ENCODE measurements at places on chromosomes 6 and 20. TPM values are rescaled to one million over a fixed set of nuclear protein-coding genes. Genes with fewer than 3 reads are reported as not detected.

Gene OPN5
- total RNA-seq, result not detected

Gene FGD2
- 20.1 TPM for total RNA-seq

Gene BMP6
- 2.9 TPM for total RNA-seq

GRCh38 chr6:127191716-127192115 lies 73.2 kb downstream of the RSPO3 start:
- DNase-seq, result no peak
- no peaks in the 10 kb centered on the region for H3K27me3 ChIP-seq
- H3K36me3 ChIP-seq, result no peaks in the 10 kb centered on the region
- H3K27ac ChIP-seq, result no peak overlapping the region

DNA sequence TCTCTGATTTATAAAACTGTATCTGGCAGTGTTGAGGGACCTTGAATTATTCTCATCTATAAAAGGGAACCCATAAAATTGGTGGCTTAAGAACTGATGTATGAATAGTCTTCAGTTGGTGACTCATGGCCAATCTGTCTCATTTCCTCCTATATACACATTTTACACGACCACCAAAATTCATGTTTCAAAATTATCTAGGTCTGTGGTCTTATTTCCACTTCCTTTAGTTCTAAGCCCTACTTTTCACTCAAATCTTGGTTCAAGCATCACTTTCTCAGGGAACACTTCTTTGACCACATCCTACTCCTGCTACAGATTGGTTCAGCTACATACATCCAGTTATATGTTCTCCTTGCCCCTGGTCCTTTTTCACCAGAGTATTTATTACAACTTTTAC lies 18.6 kb upstream of the ENPP1 start:
- H3K27ac ChIP-seq, result no peak overlapping the region
- DNase-seq, result no peak
- H3K4me3 ChIP-seq, result no peak overlapping the region

DNA sequence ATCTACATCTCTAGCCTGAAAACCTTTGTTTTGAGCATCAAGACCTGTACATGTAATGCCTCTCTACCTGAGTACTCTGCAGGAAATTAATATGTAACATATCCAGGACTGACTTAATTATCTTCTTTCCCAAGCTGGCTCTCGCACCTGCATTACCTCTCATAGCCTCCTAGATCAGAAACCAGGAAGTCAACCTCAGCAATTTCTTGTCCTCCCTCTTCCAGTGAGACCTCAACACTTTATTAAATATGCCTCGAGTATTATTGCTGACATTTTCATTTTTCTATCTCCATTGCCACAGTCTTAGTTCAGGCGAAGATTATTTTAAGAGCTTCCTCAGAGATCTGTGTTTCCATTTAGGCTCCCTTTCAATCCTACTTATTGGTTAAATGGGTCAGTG lies 69.0 kb downstream of the MACROD2 start:
- no peaks in the 10 kb centered on the region for H3K27me3 ChIP-seq
- no peaks in the 10 kb centered on the region for H3K36me3 ChIP-seq
- H3K4me3 ChIP-seq, result no peak overlapping the region
- no peak overlapping the region for H3K27ac ChIP-seq
- no peak for DNase-seq

- H3K4me3 ChIP-seq, result no peak overlapping the region
- no peaks in the 10 kb centered on the region for H3K27me3 ChIP-seq
- no peak overlapping the region for H3K27ac ChIP-seq
- H3K36me3 ChIP-seq, result no peaks in the 10 kb centered on the region
- no peaks in the 10 kb centered on the region for H3K4me1 ChIP-seq
- no peak for DNase-seq
These were observed 177.9 kb downstream of the COL9A1 start for GRCh38 chr6:70124882-70125545.

- no peaks in the 10 kb centered on the region for H3K27me3 ChIP-seq
- H3K4me1 ChIP-seq, result peaks cover 5% of the 10 kb centered on the region
- H3K36me3 ChIP-seq, result no peaks in the 10 kb centered on the region
- DNase-seq, result peak; percentile 81
- H3K4me3 ChIP-seq, result no peak overlapping the region
- H3K27ac ChIP-seq, result no peak overlapping the region
These were observed 39.4 kb upstream of the KCNK16 start for GRCh38 chr6:39361657-39362486.
